NCI-H1092 treated with DMSO at 0.1 percent for 48 hours (cell line): ENCODE measurements at places on chromosomes 2 and 18.

DNA sequence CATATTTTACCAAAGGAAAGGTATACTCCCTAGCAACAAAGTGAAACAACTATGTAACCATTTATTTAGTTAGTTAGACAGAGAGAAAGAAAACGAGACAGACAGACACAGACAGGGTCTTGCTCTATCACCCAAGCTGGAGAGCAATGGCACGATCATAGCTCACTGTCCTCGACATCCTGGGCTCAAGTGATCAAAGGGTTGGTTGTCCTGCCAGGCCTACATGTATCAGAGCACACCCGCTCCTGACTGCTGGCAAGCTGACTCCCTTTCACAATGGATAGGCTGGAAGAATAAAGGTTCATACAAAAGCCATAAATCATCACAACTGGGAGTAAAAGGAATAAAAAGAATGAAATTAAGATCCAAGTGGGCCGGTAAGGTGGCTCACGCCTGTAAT is 53.5 kb downstream of the ATL2 start:
- DNase-seq: no peak

DNA sequence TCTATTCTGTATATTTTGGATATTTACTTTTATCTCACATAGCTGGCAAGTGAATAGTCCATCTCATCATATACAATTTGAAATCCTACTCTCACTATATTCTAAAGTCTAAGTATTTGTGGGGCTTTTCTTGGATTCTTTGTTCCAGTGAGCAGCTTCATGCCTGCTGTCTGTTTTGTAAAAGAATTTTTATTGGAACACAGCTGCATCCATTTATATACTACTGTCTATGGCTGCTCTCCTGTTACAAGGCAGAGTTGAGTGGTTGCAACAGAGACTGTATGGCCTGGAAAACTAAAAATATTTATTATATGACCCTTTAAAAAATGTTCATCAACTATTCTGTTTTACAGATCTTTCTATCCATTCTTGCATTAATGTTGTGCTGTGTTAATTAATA is 193.3 kb upstream of the KLHL14 start:
- DNase-seq: no peak

GRCh38 chr2:191560411-191560980 is 117.4 kb upstream of the NABP1 start:
- DNase-seq: peak; percentile 30

DNA sequence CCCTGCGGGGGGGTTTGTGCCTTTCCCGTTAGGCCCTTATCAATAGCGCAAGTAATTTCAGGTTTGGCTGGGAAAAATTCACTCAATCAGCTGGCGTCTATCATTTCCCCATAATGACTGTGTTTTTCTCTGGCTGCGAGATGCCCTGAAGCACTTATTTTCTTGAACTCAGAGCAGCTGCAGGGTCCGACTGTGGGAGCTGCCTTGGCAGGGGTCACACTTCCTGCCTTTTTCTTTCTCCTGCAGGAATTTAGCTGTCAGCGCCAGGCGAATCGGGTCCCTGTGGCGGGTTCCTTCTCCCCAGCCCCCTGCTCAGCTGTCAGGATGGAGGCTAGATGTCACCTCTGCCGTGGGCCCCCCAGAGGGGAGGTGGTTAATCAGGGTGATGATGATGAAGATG is 81.3 kb upstream of the HPCAL1 start:
- DNase-seq: no peak

GRCh38 chr2:134576478-134576877 is 142.3 kb downstream of the TMEM163 start:
- no peak for DNase-seq

DNA sequence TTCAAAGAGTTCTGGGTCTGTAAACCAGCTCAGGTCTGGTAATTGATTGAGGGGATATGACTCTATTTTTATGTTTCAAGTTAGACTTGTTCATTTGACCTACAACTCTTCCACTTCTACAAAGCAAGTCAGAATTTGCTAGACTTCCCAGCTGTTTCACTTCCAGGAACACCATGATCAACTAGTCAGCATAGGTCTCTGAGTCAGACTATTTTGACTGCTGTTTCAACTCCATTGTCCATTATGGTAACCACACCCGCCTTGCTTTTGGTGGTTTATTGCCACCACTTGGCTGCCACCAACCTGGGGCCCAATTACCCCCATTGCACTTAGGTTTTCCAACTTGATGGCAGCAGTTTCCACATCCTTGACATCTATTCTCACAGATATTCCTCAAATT is 116.6 kb downstream of the LAMA3 start:
- no peak for DNase-seq

GRCh38 chr2:203809084-203809521 is 58.5 kb upstream of the CTLA4 start:
- DNase-seq: no peak

DNA sequence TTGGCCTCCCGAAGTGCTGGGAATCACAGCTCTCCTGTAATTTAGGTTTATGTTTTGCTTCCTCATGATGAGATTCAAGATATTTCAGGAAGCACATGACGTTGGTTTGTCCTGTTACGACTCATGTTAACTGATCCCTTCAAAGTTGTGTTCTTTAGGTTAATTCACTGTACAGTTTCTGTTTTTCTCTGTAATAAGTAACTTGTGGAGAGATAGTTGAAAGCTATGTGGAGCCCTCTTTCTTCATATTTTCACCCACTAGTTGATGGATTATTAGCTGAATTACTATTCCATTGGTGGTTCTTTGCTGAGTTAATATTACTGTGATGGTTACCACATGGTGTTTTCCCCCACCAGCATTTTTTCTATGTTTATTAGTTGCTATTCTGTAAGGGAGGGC is 18.3 kb upstream of the CHCHD5 start:
- no peak for DNase-seq

- no peak for DNase-seq
Measured at GRCh38 chr2:99970292-99970868, 172.0 kb downstream of the AFF3 start.

GRCh38 chr2:210337159-210337558 is 22.2 kb upstream of the MYL1 start:
- no peak for DNase-seq

- DNase-seq: no peak
Measured at GRCh38 chr2:145702305-145702704, 1182.4 kb upstream of the ZEB2 start.

GRCh38 chr2:37887286-37887685 is 37.8 kb upstream of the RMDN2 start:
- no peak for DNase-seq

GRCh38 chr18:34870555-34871310 is 160.6 kb downstream of the DTNA start:
- DNase-seq: peak; percentile 76

DNA sequence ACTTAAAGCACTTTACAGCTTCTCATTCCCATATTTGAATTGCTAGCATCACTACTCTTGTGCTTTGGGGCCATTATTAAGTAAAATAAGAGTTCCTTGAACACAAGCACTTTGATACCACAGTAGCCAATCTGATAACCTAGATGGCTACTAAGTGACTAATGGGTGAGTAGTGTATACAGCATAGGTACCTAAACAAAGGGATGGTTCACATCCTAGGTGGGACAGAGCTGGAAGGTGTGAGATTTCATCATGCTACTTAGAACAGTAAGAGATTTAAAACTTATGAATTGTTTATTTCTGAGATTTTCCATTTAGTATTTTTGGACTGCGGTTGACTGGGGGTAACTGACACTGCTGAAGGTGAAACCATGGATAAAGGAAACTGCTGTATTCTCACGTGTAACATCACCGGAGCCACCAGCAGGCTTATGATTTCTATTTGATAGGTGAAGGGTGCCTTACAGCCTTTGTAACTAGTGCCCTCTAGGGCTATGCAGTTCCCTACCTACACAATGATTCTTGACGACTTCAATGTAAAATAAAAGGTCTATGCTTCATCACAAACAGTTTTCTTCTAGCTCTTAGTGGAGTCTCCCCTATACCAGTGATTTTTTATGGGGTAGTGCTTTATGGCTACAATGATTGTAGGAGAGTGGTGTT is 22.1 kb upstream of the CRIM1 start:
- DNase-seq: no peak

- DNase-seq: no peak
Measured at GRCh38 chr18:49890041-49890440, 76.7 kb upstream of the ACAA2 start.

DNA sequence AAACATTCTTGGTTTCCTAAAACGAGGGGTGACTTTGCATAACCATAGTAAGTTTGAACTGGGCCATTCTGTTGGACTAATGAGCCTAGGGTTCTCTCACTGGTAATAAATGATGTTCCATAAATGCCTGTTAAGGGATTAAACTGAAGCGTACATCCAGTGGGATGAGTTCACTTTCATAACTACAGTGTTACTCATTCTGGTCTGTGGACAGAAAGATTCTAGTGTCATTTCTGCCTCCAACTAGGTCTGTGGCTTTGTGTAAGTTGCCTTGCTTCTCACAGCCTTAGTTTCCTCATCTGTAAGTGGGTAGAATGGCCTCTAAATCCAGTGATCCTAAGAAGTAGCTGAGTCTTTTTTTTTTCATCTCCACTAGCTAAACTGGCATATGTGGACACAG is 1860.6 kb upstream of the PIK3C3 start:
- no peak for DNase-seq

GRCh38 chr18:77815666-77816338 is 566.2 kb downstream of the GALR1 start:
- DNase-seq: no peak

GRCh38 chr2:127508631-127509034 is 17.7 kb downstream of the IWS1 start:
- peak; percentile 26 for DNase-seq

DNA sequence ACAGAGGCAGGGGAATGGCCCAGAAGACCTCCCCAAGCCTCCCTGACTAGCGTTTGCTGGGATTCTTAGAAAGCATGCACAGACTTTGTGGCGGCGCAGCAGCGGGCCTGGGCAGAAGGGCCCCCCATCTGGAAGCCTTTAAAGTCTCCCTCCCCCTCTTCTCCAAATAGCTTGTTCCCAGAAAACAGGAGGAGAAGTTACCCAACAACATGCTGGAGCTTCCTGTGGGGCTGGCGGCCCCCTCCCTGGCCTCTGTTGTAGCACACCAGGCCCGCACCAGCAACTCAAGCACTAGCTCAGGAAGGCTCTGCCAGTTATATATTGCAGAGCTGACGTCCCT is 334.8 kb downstream of the DYSF start:
- DNase-seq: no peak

DNA sequence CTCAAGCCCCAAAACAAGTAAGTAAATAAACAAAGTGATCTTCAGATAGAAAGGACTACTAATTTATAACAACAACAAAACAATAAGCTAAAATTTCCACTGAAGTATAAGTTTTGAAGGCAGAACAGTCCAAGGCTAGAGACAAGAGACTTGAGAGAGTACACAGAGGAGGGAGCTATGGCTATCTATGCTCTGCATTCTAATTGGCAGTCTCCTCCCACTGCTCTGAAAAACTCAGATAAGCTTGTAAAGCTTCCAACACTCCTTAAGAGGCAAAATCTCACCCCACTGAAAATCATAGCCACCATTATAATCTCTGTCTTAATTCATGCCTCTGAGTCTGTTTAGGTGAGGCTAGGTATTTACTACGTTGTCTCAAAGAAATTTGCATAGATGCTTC is 714.6 kb upstream of the LRATD1 start:
- DNase-seq: no peak

- no peak for DNase-seq
Measured at GRCh38 chr2:41495050-41495449, 552.8 kb upstream of the PKDCC start.

DNA sequence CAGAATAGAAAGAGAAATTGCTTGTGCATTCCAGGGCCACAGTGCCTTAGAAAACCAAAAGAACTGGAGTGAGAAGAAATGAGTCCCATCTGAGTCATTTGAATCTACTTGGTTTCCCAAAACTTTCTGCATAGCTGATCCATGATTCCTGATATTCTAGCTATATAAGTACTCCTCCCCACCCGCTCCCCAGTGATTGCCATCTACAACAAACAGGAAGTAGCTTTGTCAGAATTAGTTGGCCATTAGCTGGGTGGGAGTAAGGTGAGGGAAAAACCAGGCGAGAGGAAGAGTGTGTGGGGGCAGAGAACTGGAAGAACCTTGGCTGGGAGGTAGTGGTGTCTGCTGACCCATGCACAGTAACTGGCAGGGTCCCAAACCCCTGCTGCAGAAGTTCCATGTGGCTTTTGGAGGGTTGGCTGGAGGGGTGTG is 122.1 kb downstream of the ACAA2 start:
- no peak for DNase-seq

GRCh38 chr18:905307-905947 is 756 bp downstream of the ADCYAP1 start:
- DNase-seq: peak; percentile 34

GRCh38 chr2:185507719-185508118 is 230.9 kb upstream of the FSIP2 start:
- peak; percentile 34 for DNase-seq

- DNase-seq: no peak
Measured at GRCh38 chr2:230124757-230125431, 56.2 kb upstream of the SLC16A14 start.

DNA sequence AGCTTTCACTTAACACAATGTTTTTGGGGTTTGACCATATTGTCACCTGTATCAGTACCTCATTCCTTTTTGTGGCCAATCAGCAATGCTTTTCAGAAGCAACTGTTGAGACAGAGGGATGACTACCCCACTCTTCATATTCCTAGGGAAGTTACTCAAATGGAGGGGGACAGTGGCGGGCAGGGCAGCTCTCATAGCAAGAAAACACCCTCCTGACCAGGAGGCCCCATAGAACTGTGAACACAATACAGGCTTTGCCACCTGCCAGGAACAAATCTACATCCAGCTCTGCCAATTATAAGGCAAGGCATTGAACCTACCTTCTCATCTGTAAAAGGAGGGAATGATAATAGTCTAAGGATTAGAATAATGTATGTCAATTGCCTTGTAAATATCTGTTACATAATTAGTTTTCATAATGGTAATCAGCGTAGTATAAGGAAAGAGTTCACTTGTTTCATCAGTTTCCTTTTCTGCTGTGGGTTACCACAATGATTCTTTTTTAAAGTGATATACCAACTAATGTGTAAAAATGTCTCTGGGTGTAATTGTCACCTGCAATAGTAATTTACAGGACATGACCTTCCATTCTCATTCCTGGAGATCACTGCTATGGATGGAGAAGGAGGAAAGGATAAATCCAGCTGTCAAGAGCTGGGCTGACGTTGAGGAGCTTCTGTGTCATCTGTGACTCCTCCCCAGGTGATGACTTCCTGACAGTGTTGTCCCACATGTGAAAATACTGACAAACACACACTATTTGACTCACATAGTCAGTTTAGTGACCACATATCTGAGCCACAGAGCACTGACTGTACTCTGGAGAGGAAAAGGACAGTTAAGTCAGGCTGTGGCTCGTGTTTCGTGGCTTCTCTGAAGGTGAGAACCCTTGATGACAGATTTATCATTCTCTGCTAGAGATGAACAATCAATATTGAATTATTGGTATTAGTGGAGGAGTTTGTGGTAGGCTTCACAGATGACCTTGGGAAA is 13.5 kb downstream of the ALPK2 start:
- no peak for DNase-seq

GRCh38 chr2:27871802-27872201 is 18.4 kb downstream of the RBKS start:
- no peak for DNase-seq
